ENCODE measurements at places on chromosomes 11 and 22.

- DNase-seq: peak; percentile 58
Observed at GRCh38 chr22:41526830-41527799, 17.2 kb downstream of the POLR3H start.

- peak; percentile 23 for DNase-seq
Observed at GRCh38 chr22:41517172-41518047, 26.9 kb downstream of the POLR3H start.

DNA sequence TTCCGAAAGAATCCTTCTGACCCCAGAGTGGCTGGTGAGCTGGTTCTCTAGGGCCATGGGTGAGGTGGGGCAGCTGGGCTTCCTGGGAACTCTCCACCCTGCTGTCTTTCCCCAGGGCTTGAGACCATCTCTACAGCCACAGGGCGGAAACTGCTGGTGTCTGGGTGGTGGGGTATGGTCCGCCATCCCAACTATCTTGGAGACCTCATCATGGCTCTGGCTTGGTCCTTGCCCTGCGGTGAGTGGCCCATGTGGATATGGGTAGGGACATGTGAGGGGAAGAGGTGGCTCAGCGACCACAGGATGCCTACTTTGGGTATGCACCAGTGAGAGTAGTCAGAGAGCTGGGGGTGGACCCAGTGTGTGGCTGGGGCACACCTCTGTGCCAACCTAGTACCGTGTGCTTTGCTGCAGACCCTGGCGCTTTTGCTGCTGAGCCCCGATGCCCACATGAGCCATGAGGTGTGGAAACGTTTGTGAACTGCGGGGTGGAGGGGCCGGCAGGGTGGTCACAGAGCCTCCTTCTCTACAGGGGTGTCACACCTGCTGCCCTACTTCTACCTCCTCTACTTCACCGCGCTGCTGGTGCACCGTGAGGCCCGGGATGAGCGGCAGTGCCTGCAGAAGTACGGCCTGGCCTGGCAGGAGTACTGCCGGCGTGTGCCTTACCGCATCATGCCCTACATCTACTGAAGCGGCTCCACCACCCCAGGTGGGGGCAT lies 2.0 kb downstream of the ZNHIT2 start:
- no peak for DNase-seq

DNA sequence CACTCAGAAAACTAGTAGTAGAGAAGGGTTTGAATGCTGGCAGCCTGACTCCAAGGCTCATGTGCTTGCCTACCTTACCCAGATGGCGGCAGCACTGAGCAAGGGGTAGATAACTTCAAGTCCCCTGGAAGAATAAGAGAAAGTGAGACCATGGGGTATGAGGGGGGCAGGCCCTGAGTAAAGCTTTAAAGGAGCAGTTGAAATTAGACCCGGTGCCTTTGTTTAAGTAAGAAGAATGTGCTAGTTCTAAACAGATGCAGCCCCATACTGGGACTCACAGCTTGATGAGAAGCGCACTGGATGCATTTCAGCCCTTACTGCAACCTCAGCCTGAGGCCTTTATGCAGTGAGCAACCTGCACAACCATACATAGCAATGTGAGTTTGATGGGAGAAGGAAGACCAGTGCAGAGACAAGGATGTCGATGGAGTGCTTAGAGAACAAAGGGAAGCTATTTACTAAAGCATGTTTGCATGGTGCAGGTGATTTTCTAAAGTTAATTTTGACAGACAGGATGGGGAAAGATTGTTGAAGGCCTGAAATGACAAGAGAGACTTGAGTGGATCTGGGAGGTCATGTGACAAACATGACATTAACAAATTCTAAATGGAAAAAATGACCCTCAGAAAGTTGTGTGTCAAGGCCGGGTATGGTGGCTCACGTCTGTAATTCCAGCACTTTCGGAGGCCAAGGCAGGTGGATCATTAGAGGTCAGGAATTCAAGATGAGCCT lies 27.1 kb upstream of the TMA7B start:
- DNase-seq: no peak

- DNase-seq: no peak
Observed at GRCh38 chr11:121435551-121436511, 16.3 kb upstream of the SORL1 start.

- DNase-seq: no peak
Observed at GRCh38 chr11:26507229-26507628, 64.8 kb downstream of the MUC15 start.

DNA sequence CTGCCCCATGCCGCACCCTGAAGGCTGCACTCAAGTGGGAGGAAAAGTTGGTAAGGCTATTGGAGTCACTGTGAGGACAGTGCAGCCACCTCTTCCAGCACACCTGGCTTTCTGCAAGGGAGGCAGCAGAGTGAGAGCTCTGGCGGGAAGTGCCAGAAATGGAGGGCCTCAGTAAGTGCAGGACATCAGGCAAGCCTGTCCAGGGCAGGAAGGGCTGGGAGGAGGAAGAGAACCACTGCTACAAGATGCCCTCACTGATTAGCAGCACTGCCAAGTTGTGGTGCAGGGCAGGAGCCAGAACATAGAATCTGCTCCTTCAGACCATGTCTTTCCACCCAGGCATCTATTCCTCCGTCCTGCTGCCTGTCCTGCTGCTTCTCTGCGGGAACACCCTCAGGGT lies 61.2 kb upstream of the CLTCL1 start:
- DNase-seq: no peak

DNA sequence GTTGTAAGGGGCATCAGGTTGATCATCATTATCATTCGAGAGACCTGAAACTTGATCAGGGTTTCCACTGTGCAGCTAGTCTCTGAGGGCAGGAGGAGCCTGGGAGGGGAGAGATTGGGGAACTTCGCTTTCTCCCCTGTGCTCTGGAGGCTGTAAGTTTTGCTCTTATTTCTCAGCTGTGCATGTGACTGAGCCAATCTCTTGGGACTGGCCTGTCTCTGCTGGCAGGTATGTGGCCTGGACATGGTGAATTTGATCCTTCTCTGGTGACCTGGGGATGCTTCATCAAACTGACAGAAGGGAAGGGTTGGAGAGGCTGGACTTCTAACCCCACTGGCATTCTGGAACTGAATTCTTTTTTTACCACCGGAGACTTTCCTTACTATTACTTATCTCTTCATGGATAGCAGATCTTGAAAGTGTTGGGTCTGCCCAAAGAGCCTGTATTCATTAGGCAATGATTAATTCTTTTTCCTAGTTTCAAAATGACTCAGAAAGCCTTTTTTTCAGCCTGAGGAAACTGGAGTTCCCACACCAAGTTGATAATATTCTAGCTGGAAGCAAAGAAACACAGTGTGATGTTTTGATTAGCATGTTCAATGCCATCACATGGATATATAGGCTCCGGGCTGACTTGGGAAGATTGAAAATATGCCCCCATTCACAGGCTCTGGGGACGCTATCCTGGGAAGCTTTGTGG lies 36.5 kb downstream of the TSPAN18 start:
- DNase-seq: no peak

DNA sequence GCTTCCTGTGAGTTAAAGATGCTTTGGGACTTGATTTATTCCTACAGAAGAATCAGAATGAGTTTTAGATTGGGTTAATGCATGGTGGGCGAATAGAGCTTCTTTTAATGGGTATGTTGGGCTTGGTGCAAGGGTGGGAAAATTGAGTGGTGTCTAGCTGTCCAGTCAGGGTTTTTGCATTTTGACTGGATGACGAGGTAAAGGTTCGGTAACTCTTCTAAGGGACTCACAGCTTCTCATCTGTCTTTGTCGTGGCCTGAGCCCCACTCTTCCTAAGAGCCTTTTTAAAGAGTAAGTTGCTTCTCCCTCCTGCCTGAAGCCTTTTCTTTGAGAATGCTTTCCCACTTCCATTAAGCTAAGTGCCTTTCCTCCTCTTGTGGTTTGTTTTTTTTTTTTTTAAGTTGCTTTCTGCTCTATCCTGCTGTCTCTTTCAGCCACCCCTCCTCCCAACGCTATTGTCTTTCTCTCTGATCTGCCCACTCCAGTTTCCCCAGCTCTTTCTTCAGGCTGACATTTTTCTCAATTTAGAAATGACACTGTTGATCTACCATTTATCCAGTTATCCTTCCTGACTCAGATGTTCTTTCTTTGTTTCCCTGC lies 1.1 kb downstream of the DPF2 start:
- DNase-seq: no peak

DNA sequence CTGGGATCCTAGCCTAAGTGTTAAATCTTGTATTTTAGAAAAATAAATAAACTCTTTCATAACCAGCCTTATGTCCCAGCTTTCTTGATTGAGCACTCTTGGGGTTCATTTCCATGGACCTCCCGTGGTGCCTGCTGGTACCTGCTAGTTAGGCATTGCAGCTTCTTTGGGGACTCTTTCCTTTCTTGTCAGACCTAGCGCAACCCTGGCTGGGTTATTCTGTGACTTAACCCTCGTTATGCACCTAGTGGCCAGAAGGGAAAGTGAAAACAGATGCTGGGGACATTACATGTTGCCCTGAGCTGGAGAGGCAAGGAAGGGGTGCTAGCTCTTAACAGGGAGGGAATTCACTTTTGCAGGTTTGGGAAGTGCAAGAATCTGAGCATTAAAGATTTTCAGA lies 46.8 kb downstream of the APIP start:
- DNase-seq: no peak

All from activated T-cell treated with anti-CD3 and anti-CD28 coated beads for 24 hours (primary cell).